ENCODE measurements at places on chromosomes 2 and 18.

- H3K27me3 ChIP-seq: no peaks in the 10 kb centered on the region
- peaks cover 17% of the 10 kb centered on the region for H3K4me1 ChIP-seq
- no peak overlapping the region for H3K27ac ChIP-seq
- no peak overlapping the region for H3K4me3 ChIP-seq
- no peak for DNase-seq
These were observed 33.9 kb upstream of the FHL2 start for GRCh38 chr2:105432749-105433148.

- peaks cover 12% of the 10 kb centered on the region for H3K4me1 ChIP-seq
- no peaks in the 10 kb centered on the region for H3K27me3 ChIP-seq
- DNase-seq: no peak
- H3K4me3 ChIP-seq: no peak overlapping the region
These were observed 113.7 kb downstream of the NAB1 start for GRCh38 chr2:190762566-190762965.

GRCh38 chr18:55343396-55344073, 244.5 kb downstream of the TCF4 start:
- no peaks in the 10 kb centered on the region for H3K27me3 ChIP-seq
- no peak overlapping the region for H3K27ac ChIP-seq
- H3K4me3 ChIP-seq: no peak overlapping the region
- DNase-seq: no peak
- no peaks in the 10 kb centered on the region for H3K36me3 ChIP-seq

- no peak overlapping the region for H3K27ac ChIP-seq
- no peak overlapping the region for H3K4me3 ChIP-seq
- H3K36me3 ChIP-seq: no peaks in the 10 kb centered on the region
- H3K4me1 ChIP-seq: no peaks in the 10 kb centered on the region
These were observed 42.9 kb upstream of the REL start for GRCh38 chr2:60838481-60838880.

DNA sequence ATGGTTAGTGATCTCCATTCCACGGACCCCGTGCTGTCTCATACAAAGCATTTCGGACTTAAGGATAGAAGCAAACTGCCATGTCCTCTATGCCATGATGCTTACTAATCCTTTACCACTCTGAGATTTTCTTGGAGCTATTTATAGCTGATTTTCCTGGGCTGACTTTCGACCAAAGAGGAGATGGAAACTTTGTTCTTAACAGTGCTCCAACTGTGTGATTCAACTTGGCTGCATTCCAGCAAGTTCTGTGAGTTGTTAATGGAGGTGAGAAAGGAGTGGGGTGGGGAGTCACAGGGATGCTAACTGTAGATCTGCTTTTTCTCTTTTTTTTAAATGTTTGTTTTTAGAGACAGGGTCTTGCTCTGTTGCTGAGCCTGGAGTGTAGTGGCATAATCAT, 45.5 kb upstream of the MSH2 start:
- no peaks in the 10 kb centered on the region for H3K27me3 ChIP-seq
- DNase-seq: no peak
- H3K4me3 ChIP-seq: no peak overlapping the region

- H3K4me3 ChIP-seq: no peak overlapping the region
- H3K4me1 ChIP-seq: peaks cover 44% of the 10 kb centered on the region
- H3K27me3 ChIP-seq: no peaks in the 10 kb centered on the region
- H3K36me3 ChIP-seq: peaks cover 6% of the 10 kb centered on the region
These were observed 41.9 kb downstream of the MBP start for GRCh38 chr18:77090546-77091174.

DNA sequence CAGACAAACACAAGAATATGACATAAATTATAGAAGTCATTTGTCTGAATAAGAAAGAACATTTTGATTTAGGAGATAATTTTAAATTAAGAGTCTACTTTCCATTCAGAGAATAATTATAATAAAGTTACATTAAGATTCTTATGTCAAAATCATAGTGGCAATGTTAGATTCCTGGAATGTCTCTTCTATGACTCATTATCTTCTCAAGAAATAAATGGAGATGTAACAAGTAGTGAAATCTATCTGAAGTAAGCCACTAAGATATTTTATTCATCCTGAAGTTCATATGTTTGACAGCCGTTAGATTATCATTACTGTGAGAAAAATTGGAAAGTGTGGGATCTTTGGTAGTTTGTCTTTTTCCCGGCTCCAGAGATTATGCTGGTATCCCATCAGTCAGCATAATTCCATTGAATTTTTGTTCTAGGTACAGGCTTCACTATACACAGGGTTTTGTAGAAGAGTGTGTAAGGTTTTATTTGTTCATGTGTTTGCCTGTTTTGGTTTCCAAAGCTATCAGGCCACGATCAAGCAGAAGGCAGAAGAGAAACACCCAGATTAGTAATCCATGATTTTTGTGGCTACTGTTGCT, 1246.6 kb upstream of the LRRTM1 start:
- H3K27me3 ChIP-seq: no peaks in the 10 kb centered on the region
- no peak for DNase-seq
- H3K4me1 ChIP-seq: no peaks in the 10 kb centered on the region

DNA sequence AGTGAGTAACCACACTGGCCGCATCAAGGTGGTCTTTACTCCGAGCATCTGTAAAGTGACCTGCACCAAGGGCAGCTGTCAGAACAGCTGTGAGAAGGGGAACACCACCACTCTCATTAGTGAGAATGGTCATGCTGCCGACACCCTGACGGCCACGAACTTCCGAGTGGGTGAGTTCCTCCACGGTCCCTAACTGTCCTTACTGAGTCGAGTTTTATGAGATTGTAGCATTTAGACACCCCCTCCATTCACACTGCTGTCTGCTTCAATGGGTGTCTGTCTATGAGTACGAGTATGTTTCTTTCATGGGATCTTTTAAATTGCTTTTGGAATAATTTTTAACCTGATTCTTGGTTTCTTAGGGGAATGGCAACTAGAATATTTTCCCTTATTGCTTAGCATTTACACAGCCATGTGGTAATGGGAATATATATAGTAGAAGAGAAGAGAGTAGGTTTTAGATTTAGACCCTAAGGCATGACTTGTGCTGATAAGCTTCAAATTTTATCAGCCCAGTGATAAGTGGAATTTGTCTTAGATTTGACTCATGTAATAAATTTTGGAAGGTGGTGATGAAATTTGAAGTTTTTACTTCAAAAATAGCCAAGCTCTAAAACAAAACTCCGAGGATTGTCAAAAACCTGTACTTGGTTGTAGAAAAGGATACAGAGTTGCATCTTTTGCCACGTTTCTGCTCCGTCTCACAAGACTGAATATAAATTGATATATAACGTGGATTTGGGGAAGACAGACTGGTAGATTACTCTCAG, 188.2 kb downstream of the LTBP1 start:
- no peak for DNase-seq
- H3K4me3 ChIP-seq: peak overlapping the region; percentile 36
- H3K27ac ChIP-seq: peak overlapping the region; percentile 73
- peaks cover 23% of the 10 kb centered on the region for H3K4me1 ChIP-seq

DNA sequence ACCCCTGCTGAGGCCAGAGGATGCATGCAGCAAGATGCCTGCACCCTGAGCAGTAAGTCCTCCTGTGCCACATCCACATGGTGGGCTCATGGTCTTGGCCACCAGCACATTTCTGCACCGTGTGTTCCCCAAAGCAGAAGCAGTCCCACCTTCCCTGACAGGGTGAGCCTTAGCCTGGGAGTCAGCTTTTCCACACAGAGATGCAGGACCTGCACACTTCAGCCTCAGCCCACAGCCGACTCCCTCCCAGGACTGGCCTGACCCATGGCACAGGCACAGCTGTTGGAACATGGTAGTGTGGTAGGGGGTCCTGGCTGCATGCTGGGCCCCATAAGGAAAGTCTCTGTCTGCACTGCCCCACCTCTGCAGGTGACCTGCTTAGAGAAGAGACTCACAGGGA, 5.0 kb downstream of the SNED1 start:
- peaks cover 17% of the 10 kb centered on the region for H3K4me1 ChIP-seq
- H3K4me3 ChIP-seq: no peak overlapping the region
- no peak overlapping the region for H3K27ac ChIP-seq
- peaks cover 7% of the 10 kb centered on the region for H3K36me3 ChIP-seq
- H3K27me3 ChIP-seq: peaks cover 7% of the 10 kb centered on the region

- H3K4me1 ChIP-seq: peaks cover 22% of the 10 kb centered on the region
- H3K27ac ChIP-seq: no peak overlapping the region
- no peak overlapping the region for H3K4me3 ChIP-seq
- no peaks in the 10 kb centered on the region for H3K27me3 ChIP-seq
These were observed 55.4 kb downstream of the CDC42EP3 start for GRCh38 chr2:37615804-37616676.

- H3K36me3 ChIP-seq: peaks cover 72% of the 10 kb centered on the region
- no peaks in the 10 kb centered on the region for H3K4me1 ChIP-seq
- no peak for DNase-seq
These were observed 128.1 kb downstream of the BIRC6 start for GRCh38 chr2:32484937-32485336.

GRCh38 chr2:83953697-83954096, 505.4 kb downstream of the SUCLG1 start:
- no peaks in the 10 kb centered on the region for H3K4me1 ChIP-seq
- no peaks in the 10 kb centered on the region for H3K36me3 ChIP-seq
- no peak overlapping the region for H3K4me3 ChIP-seq
- no peak overlapping the region for H3K27ac ChIP-seq
- DNase-seq: no peak

DNA sequence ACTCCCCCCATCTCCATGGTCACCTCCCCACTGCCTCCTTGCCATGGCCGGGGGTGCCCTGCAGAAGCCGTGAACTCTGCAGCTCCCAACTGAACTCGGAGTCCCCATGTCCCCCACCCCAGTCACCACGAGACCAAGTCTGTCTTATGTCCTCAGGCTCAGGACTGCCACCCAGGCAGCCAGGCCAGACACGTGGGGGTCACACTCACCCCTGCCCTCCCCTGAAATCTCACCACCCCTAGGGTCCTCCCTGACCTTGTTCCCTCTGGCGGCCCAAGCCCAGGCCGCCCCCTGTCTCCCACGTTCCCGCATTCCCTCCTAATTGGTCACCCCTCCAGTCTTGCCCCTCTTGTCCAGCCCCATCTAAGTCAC, 11.0 kb downstream of the AQP12A start:
- H3K36me3 ChIP-seq: no peaks in the 10 kb centered on the region
- peaks cover 7% of the 10 kb centered on the region for H3K4me1 ChIP-seq
- no peak overlapping the region for H3K27ac ChIP-seq

DNA sequence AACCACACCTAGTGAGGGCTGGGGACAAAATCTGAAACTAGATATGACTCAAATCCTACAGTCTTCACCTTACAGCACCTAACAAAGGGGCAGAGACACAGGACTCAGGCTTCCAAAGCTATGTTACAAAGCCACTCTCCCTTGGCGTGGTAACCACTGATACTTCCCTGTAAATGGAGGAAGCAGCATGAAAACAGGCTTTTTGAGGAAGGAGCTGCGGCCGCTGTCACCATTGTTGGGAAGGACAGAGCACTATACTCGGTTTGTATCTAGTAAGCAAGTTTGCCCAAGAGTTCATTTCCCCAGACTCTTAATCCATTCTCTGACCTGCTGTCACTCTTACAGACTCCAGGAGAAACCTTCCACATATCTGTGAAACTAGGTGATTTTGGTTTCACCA, 60.3 kb downstream of the LONRF2 start:
- H3K36me3 ChIP-seq: no peaks in the 10 kb centered on the region
- no peak for DNase-seq
- no peaks in the 10 kb centered on the region for H3K27me3 ChIP-seq
- H3K27ac ChIP-seq: no peak overlapping the region
- no peak overlapping the region for H3K4me3 ChIP-seq

- H3K4me1 ChIP-seq: peaks cover 33% of the 10 kb centered on the region
- H3K27ac ChIP-seq: no peak overlapping the region
- no peak overlapping the region for H3K4me3 ChIP-seq
- DNase-seq: no peak
- no peaks in the 10 kb centered on the region for H3K36me3 ChIP-seq
These were observed 49.6 kb downstream of the IL1R2 start for GRCh38 chr2:102041351-102041750.

- no peak overlapping the region for H3K27ac ChIP-seq
- no peak overlapping the region for H3K4me3 ChIP-seq
- H3K36me3 ChIP-seq: no peaks in the 10 kb centered on the region
- no peak for DNase-seq
- no peaks in the 10 kb centered on the region for H3K27me3 ChIP-seq
- no peaks in the 10 kb centered on the region for H3K4me1 ChIP-seq
These were observed 116.2 kb downstream of the SOCS6 start for GRCh38 chr18:70405052-70405451.

DNA sequence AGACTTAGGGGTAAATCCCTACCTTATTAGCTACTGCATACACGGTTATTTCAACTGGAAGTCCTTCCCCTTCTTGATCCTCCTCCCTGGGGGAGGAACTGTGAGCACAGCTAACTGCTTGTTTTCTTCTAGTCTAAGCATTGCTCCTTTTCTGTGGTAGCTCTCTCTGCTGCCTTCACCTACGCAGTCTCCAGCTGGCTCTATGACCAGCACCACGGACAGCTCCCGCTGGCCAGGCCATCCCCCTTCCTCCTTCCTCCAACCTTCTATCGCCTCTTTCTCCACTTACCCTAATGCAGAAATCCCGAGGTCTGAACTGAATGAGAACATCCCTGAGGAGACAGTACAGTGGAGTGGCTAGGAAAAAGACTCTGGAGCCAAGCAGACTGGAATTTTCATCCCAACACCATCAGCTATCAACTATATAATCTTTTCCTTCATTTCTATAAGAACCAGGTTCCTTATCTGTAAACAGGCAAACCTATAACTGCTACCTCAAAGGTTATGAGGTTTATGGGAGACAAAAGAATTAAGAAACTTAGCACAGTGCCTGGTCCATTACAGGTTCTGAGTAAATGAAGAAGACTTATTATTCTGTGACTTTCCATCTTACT, 4.7 kb upstream of the CFAP65 start:
- H3K27me3 ChIP-seq: peaks cover 81% of the 10 kb centered on the region
- H3K4me3 ChIP-seq: no peak overlapping the region
- H3K27ac ChIP-seq: no peak overlapping the region
- DNase-seq: no peak

DNA sequence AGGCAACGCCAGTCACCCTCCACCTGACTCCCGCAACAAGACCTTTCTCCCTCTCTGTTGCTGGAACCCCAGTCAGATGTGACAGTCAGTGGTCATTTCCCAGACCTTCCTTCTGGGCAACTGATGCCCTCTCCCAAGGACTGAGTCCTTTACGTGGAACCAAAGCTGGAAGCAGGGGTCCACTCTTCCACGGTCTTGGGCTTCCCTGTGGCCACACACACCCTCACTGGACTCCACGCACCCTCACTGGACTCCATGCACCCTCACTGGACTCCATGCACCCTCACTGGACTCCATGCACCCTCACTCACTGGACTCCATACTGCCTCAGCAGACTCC, 7.1 kb downstream of the PTMA start:
- H3K27ac ChIP-seq: no peak overlapping the region
- peaks cover 39% of the 10 kb centered on the region for H3K4me1 ChIP-seq
- H3K4me3 ChIP-seq: no peak overlapping the region
- H3K27me3 ChIP-seq: no peaks in the 10 kb centered on the region

GRCh38 chr18:40962784-40963183, 992.2 kb upstream of the PIK3C3 start:
- H3K4me1 ChIP-seq: no peaks in the 10 kb centered on the region
- no peak overlapping the region for H3K4me3 ChIP-seq
- DNase-seq: no peak
- H3K36me3 ChIP-seq: no peaks in the 10 kb centered on the region

GRCh38 chr2:28381225-28382180, 11.2 kb upstream of the FOSL2 start:
- H3K4me1 ChIP-seq: peaks cover 53% of the 10 kb centered on the region
- no peak overlapping the region for H3K4me3 ChIP-seq
- no peaks in the 10 kb centered on the region for H3K36me3 ChIP-seq
- H3K27me3 ChIP-seq: no peaks in the 10 kb centered on the region
- no peak for DNase-seq

GRCh38 chr2:196915507-196916189, 10.9 kb downstream of the PGAP1 start:
- no peak for DNase-seq
- peaks cover 31% of the 10 kb centered on the region for H3K36me3 ChIP-seq
- H3K4me1 ChIP-seq: no peaks in the 10 kb centered on the region
- no peak overlapping the region for H3K4me3 ChIP-seq

Data from suprapubic skin (tissue), 4 donors.